ENCODE measurements at places on chromosomes 2 and 18.
A peak's percentile ranks its signal among the peaks of the same experiment; 100 is the strongest.

GRCh38 chr2:24342110-24342910 is 18.0 kb downstream of the ITSN2 start:
- no peak for DNase-seq

DNA sequence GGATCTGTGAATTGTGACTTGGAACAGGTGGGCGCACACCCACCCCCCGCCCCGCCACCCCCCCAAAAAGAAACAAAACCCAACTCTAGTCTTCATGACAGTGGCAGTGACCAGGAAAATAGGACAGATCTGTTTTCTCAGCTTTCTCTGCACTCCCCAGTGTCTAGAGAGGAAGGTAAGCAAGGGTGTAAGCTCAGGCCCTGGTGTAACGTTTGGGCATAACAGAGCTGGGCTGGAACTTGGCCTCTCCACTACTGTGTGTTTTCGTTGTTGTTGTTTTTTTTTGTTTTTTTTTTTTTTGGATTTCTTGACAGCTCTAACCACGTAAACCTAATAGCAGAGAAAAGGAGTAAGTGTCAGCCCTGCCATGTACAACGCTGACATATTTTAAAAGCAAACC is 1160.8 kb downstream of the DPP10 start:
- DNase-seq: no peak

DNA sequence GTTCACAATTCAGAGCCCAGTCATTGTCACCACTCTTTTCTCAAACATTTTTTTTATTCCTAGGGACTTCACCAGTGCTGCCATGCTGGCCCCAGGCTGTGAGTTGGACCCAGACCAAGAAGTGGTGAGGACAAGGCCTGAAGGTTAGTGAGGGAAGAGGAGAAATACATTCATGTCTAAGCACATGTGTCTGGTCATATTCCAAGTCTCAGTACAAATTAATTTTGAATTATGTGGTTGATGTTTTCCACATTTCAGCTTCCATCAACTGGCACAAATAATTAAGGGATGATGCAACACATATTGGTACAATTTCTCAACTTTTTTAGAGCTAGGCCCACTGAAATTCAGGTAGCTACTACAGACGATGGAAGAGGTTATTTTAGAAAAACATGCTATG is 106.6 kb upstream of the UPP2 start:
- DNase-seq: no peak

- DNase-seq: no peak
Observed at GRCh38 chr2:167550448-167550847, 662.2 kb downstream of the XIRP2 start.

- DNase-seq: no peak
Observed at GRCh38 chr2:185161701-185162100, 563.4 kb downstream of the ZNF804A start.

DNA sequence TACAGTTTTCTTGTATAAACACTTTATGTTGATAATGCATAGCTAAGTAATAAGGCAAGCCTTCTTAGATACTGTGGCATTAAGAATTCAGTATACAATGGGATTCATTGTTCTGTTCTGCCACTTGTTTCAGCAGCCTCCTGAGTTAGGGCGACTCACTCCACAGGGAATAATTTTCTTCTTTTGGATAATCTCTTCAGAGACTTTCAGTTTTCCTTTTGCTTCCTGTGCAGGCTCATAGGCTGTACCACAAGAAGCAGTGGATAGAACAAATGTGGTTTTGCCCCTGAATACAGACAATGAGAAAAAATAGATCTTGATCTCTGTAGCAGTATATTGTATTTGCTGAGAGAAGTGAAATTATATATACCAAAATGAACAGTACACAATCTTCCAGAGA is 298.0 kb downstream of the ZNF407 start:
- DNase-seq: no peak

DNA sequence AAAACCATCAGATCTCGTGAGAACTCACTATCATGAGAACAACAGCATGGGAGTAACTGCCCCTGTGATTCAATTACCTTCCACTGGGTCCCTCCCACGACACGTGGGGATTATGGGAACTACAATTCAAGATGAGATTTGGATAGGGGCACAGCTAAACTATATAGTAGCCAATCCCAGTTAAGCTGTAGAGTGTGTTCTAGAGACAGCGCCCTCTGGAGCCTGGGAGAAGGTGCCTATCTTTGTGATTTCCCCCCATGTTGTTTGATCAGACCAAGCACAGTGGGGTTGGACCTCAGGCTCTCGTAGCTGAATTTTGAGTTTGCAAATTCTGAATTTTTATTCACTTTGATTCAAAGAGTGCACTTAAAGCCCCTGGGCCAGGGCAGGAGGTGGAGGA is 108.2 kb upstream of the TWIST2 start:
- no peak for DNase-seq

DNA sequence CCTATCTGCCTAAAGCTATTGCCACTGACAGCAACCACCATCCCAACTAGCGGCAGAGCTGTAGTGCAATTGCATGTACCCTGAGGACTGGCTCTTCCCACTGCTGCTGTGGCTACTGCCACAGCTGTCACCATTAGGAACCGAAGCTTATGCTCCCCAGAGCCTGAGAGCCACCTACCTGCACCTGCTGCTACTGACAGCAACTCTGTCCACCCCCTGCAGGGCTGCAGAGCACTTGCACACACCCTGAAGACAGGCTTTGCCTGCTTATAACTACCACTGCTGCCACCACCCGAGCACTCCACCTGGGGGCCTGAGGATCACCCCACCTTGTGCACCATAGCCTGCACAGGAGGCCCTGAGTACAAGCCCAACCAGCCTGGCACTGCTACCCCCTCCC is 217.6 kb upstream of the FOSL2 start:
- no peak for DNase-seq

DNA sequence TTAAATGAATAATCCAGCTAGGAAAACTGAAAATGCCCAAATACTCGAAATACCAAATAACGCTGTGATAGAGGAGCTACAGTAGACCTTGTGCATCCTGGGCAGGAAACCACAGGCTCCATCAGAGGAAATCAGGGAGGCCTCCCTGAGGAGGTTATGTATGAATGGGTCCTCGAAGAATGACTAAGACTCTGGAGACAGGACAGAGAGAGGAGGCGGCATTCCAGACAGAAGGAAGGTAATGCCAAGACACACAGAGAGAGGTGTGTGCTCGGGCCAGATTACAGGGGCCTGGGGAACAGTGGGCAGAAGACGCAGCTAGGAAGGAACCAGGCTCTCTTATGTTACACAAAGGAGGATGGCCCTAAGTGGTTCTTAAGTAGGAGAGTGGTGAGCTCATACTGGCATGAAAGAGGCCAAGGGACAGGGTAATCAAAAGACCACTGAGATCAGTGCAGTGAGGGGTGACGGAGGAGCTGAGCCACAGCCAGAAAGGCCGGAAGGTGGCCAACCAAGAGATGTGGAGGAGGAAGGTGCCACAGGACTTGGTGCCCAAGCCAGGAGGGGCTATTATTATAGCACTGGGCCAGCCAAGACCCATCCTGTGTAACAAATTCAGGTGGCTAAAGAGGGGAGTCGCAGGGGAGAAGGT is 9.9 kb downstream of the ST3GAL5 start:
- DNase-seq: no peak

- no peak for DNase-seq
Observed at GRCh38 chr18:13649397-13650390, 76.7 kb downstream of the FAM210A start.

- DNase-seq: no peak
Observed at GRCh38 chr18:22961156-22961555, 28.0 kb downstream of the RBBP8 start.

GRCh38 chr2:149735237-149735958 is 147.8 kb upstream of the MMADHC start:
- DNase-seq: no peak

DNA sequence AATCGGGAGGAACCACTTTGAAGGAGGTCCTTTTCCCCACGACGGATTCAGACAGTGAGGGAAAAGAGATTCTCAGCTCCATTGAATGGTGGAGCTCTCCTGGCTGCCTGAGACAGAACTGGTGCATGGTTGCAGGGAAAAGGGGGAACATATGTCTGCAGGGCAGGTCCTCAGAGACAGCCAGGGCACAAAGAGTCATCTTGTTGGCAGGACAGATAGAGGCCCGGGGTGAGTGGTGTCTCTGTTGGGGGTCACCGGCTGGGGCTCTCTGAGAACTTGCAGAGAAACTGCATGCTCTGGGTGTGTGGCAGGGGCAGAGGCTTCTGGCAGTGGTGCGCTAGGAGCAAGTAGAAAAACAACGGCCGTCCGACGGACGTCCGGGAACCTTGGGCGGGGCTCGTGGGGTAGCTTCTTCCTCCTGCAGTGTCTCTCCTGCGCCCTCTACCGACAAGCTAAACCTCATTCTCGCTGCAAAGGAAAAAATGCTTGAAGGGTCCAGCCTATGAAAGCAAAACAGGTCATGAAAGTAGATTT is 94.3 kb downstream of the CDCA7 start:
- DNase-seq: peak; percentile 47

DNA sequence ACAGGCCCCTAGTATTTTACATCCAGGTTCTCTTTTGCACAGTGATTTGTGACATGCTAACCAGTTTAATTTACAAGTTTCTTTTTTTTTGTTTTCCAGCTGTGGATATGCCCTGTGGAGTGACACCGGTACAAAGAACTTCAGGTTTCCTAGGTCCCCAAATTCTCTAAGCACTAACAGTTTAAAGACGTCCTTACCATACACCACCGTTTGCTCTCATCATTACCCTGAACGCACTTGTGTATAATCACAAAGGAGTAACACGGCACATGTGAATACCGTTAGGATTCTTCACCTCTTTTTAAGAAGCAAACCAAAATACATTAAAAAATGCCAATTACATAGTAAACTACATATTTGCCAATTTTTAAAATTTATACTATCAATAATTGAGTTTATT is 853 bp downstream of the LANCL1 start:
- no peak for DNase-seq
